ENCODE measurements at places on chromosomes 2 and 18.

DNA sequence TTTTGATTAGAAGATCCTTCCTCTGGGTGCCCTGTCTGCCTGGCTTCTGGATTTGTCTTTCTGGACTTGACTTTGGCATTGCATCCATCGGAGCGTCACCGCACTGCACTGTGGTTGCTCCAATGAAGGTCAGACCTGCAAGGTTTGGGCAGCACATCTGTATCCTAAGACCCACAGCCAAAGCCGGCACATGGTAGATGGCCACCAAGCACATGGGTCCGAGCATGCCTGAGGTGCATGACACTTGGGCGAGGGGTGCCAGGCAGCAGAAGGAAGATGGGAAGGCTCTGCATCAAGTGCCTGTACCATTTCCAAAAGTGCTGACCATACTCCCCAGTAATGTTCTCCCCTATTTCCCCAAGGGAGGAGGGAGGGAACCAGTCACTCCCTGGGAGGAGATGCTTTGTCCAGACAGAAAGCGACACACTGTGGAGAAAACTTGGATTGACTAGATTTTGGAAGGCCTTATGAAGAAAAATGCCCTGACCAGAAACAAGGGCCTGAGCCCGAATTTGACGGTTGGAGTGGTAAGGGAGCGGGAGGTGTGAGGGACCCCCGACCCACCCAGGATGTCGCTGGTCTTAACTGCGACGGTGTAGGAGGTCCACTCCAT is 149.9 kb downstream of the LOXHD1 start:
- DNase-seq, result no peak

- no peak for DNase-seq
These were observed 44.4 kb downstream of the ALPK2 start for GRCh38 chr18:58584200-58585127.

DNA sequence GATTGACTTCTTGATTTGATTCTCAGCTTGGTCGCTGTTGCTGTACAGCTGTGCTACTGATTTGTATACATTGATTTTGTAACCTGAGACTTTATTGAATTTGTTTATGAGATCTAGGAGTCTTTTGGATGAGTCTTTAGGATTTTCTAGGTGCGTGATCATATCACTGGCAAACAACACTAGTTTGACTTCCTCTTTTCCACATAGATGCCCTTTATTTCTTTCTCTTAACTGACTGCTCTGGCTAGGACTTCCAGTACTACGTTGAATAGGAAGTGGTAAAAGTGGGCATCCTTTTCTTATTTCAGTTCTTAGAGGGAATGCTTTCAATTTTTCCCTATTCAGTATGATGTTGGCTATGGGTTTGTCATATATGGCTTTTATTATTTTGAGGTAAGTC is 101.3 kb downstream of the OSBPL1A start:
- no peak for DNase-seq

DNA sequence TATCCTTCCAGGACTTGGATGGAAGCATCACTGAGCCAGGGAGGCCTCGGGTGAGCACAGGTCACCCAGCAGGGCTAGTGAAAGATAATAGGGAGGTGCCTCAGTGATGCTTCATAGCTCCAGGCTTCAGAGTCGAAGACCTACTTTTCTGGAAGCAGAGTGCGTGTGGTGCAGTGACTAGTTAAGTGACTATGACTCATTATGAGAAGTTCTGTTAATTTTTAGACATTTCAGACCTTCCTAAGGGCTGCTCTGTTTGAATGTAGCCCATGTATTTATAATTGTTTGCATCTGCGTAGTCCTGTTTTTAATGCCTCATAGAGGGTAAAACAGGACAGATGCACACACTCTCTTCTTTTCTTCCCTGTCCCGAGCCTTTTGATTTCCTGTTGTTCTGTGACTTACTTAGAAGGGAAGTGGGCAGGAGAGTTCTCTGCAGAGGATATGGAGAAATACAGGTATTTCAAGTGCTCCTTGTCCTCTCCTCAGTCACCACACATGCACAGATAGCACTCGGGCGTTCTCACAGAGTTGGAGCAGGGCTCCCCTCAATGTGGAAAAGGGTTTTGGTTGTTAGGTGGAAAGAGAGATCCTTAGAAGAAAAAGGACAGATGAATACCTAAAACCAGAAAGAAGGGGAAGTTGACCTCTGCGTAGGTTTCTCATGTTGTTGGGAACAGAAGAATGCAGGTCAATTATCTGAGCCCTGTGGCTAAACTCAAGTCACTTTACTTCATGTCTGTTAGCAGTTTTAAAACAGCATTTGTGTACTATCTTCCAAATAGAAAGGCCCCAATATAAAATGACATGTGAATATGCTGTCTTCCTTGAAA is 34.7 kb downstream of the RALB start:
- DNase-seq, result no peak

GRCh38 chr2:99821572-99821971 is 320.8 kb downstream of the AFF3 start:
- no peak for DNase-seq

GRCh38 chr2:230643576-230644291 is 68.9 kb upstream of the CAB39 start:
- no peak for DNase-seq

GRCh38 chr2:84815146-84815545 is 65.7 kb downstream of the TRABD2A start:
- no peak for DNase-seq

- DNase-seq, result no peak
These were observed 149.3 kb downstream of the VWC2L start for GRCh38 chr2:214560176-214560575.

DNA sequence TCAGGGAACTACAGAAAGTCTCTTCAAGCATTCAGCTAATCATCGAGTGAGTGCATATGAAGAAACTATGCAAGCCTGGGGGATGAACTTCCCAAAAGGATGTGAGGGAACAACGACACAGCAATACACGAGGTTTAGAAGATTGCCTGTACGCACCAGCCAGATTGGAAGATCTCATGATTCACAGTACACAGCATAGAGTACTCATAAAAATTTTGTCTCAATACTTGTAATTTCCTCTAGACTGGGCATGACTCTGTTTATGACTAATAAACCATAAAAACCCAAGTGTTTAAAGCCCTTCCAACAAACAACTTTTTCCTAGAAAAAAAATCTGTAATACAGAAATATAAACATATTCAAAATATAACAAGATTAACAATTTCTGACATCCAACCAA is 279.7 kb downstream of the KCNJ3 start:
- DNase-seq, result no peak

- DNase-seq, result no peak
These were observed 50.6 kb downstream of the TTC32 start for GRCh38 chr2:19851116-19851695.

GRCh38 chr2:86052676-86053075 is 53.0 kb downstream of the POLR1A start:
- no peak for DNase-seq

GRCh38 chr18:74290794-74291471 is 830 bp downstream of the CYB5A start:
- no peak for DNase-seq

- DNase-seq, result no peak
These were observed 733.6 kb upstream of the SALL3 start for GRCh38 chr18:78246050-78246449.

DNA sequence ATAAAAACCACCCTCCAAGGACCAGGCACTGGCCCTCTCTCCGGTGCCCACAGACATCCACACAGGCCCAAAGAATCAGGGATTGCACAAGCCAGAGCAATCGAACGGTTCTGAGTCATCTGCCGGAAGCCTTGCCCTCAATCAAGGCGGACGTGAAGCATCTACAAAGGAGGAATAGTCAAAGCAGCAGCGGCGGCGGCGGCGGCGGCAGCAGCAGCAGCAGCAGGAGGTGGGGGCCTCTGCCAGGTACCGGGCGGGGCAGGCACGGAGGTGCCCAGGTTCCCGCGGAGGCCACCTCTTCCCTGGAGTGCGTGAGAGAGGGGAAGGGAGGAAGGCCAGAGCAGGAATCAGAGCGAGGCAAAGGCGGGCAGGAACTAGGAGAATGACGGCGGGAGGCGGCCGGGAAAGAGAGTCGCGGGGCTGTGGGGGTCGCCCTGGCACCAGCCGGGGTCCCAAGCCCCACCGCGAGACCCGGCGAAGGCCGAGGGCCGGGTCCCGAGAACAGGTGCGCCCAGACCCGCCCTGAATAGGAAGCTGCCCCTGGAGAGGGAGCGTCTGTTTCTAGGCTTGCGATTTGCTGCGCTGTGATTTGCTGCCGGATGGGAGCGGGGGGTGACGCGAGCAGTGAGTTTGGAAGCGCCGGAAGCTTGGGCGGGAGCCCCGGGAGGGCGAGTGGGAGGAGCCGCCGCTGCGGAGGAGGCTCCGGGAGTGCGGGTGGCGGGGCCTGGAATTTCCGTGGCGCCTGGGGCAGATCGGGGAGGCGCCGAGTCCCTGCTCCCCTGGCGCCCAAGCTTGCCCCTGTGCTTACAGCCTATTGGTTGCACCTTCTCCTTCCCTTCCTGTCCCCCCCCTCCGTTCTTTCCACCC is at the start of gene SERPINB8:
Gene SERPINB8, plus strand, starts transcription at position 140 of the 867 bp plus-strand sequence. CDS start 8,228 bp downstream, outside the sequence.
- DNase-seq, result peak; percentile 74

DNA sequence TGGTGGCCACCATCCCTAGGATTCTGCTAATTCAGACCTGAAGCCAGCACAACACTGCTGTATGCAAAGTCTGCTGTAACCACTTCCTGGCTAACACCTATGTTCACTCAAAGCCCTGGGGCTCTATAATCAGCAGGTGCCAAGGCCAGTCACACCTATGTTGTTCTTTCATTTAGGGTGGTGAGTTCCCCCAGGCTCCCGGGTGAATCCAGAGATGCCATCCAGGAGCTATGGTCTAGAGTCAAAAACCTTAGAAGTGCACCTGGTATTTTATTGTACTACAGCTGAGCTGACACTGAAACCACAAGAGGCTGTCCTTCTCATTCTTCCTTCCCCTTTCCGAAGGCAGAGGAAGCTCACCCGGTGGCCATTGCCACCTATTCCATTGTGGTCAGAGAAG is 46.2 kb upstream of the CCDC141 start:
- DNase-seq, result no peak

- no peak for DNase-seq
These were observed 3.6 kb upstream of the PROM2 start for GRCh38 chr2:95270541-95271081.

DNA sequence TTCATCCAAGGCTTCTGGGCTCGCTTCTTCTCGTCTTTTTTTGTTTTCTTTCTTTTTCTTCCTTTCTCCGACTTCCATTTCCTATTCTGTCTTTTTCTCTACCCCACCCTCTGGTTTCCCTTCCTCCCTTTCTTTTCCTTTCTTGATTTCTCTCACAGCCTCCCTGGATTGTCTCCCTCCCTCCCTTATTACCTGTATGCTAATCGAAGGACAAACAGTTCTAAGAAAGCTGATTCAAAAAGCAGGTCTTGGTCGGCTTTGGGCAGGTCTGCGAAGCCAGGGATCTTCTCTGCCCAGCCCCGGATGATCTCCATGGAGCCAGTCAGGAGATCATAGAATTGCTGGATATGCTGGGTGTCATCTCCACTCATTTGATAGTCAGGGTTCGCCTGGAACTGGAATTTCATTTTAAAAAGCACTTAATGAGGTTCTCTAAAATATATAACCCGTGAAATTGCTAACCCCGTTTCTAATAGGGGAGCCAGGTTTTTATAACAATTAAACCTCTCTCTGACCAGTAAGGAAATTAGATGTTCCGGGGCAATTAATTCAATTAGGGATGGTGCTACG is 5.9 kb downstream of the NR4A2 start:
- DNase-seq, result no peak

GRCh38 chr2:179377296-179377695 is 112.7 kb upstream of the SESTD1 start:
- no peak for DNase-seq

Measured in anterior cingulate cortex (tissue), 58 donors.